ENCODE measurements at places on chromosomes 7 and 10.

- no peak for DNase-seq
These were observed 25.0 kb downstream of the ESYT2 start for GRCh38 chr7:158804335-158804734.

GRCh38 chr7:137898839-137899721 lies 52.3 kb upstream of the DGKI start:
- peak; percentile 60 for DNase-seq

DNA sequence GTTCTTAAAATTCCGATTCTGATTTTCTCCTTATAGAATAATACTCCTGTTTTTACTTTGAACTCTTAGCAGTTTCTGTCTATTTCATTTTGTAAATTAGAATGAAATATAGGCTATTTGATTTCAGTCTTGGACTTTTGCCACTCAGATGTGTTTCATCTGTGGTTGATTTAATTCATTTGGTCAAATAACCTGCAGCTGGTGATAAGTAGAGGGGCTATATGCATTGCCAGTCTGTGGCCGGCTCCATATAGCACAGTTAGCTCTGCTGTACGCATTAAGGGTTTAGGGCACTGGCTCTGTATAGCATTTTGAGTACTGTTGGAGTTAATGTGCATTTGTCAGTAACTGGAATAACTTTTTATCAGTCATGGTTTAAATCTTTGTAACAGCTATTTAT lies 35.7 kb downstream of the RBM33 start:
- no peak for DNase-seq

DNA sequence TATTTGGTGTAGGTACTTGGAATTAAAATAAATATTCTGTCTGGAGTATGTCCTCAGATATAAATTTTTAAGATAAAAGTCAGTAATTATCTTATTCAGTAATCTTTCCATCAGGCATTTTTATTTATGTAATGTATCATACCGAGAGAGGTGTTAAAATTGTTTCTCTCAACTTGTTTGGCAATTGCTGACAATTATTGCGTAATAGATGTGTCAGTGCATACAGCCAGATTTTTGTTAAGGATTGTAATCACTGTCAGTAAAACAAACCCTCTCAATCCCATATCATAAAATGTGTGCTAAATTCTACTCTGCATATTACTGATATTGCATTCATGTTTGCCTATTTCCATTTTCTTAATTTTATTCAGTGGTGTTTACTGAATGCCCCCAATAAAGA lies 69.2 kb downstream of the CNTNAP2 start:
- DNase-seq: no peak

- DNase-seq: no peak
These were observed 131.0 kb downstream of the PLXDC2 start for GRCh38 chr10:19947215-19947614.

GRCh38 chr10:111972109-111972508 lies 211.5 kb downstream of the GPAM start:
- DNase-seq: no peak

GRCh38 chr10:99530108-99531025 lies 2.4 kb upstream of the NKX2-3 start:
- no peak for DNase-seq

DNA sequence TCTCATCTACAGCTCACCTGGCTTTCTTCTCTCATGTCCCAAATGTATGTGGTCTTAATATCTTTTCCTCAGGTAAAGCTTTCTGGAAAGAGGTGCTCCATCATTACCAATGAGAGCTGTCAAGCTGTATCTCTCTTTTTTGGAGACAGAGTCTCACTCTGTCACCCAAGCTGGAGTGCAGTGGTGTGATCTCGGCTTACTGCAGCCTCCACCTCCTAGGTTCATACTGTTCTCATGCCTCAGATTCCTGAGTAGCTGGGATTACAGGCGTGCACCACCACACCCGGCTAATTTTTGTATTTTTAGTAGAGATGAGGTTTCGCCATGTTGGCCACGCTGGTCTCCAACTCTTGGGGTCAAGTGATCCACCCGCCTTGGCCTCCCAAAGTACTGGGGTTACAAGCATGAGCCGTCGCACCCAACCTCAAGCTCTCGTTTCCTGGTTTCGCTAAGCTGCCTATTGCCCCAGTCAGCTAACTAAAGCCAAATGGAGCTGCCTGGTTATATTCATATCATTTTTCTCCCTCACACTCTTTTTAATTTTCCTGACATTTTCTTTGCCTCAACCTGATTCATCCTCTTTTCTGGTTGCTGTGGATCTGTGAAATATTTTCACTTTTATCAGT lies 60.5 kb downstream of the SUFU start:
- no peak for DNase-seq

GRCh38 chr7:70017357-70017756 lies 419.1 kb downstream of the AUTS2 start:
- DNase-seq: no peak

GRCh38 chr7:71682841-71683781 lies 551.2 kb downstream of the GALNT17 start:
- DNase-seq: no peak

DNA sequence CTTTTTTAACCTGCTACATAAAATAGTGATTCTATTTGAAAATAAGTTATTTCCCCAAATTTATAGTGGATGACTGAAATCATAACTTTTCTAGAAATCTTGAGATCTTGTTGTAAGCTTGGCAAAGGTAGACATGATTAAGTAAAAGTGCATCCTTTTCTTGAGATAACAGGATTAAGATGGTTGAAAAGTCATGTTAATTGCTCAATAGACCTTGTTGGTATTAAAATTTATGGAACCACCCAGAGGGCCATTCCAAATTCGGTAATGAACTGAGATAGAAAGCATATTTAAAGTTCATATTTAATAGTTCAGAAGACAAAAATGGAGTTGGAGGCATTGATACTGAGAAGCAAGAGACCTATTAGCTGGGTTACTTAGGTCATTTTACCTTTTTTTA lies 139.1 kb downstream of the BICC1 start:
- DNase-seq: no peak

- DNase-seq: no peak
These were observed 14.3 kb downstream of the CFAP58 start for GRCh38 chr10:104367904-104368303.

DNA sequence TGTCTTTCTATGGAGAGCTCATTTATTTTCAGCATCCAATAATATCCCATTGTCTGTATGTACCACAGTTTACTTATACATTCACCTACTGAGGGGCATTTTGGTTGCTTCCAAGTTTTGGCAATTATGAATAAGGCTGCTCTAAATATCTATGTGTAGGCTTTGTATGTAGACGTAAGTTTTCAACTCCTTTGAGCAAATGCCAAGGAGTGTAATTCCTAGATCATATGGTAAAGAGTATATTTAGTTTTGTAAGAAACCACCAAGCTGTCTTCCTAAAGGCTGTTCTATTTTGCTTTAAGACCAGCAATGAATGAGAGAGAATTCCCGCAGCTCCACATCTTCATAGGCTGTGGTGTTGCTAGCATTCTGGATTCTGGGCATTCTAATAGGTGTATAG lies 259.8 kb downstream of the DIP2C start:
- no peak for DNase-seq

GRCh38 chr10:33026422-33026821 lies 68.4 kb upstream of the ITGB1 start:
- DNase-seq: no peak

DNA sequence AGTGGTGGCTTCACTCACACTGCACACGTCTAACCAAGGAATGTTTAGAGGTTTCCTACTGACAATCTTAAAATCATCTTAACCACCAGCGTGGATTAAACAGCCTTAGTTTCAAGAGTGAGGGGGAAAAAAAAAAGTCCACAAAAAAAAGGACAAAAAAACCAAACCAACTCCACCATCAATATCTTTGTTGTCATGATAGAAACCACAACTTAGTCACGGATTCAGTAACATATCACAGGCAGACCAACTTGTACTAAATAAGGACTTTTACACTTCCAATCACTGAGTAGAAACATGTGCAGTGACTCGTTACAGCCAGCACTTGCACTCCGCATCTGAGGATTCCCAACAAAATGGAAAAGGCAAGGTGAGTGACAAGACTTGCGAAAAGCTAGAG lies 46.5 kb downstream of the FAM171A1 start:
- DNase-seq: no peak

- no peak for DNase-seq
These were observed 48.8 kb upstream of the CARD11 start for GRCh38 chr7:3092468-3092867.

GRCh38 chr10:5775685-5776084 lies 37.5 kb downstream of the GDI2 start:
- no peak for DNase-seq

DNA sequence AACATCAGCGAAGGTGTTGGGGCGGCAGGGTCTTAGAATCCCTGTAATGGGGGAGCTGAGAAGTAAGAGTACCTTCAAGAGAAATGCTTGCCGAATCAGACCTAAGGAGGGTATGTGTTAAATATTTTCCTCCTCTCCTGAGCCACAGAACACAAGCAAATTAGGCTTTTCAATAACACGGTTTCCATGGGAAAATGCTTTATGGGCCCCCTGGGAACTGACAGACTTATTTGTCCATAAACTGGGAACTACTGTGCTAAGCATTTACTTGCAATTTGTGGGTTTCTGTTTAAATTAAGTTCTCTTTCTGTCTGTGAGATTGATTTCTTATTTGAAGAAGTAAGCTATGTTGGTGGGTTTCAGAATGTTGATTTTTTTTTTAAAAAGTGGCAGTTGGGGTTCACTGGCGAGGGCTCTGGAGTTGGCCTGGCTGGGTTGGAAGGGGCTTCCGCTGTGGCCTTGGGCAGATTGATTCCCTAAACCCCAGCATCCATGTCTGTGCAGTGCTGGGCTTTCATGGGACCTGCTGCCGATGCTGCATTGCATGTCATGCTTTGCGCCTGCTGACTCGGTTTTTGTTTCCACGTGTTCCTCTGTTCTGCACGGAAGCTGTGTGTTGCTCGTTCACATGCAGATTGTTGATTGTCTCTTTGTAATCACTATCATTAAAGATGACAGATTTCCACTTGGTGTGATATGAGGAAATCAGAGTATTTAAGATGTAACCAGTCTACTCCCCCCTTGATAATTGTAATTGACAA lies 7.2 kb downstream of the RBM17 start:
- no peak for DNase-seq
